ENCODE measurements at places on chromosomes 11 and 22.

- DNase-seq = peak; percentile 6
Observed at GRCh38 chr11:71499125-71499524, 27.9 kb upstream of the KRTAP5-7 start.

- DNase-seq = peak; percentile 45
Observed at GRCh38 chr11:120336641-120337354, 585 bp downstream of the ARHGEF12 start.

DNA sequence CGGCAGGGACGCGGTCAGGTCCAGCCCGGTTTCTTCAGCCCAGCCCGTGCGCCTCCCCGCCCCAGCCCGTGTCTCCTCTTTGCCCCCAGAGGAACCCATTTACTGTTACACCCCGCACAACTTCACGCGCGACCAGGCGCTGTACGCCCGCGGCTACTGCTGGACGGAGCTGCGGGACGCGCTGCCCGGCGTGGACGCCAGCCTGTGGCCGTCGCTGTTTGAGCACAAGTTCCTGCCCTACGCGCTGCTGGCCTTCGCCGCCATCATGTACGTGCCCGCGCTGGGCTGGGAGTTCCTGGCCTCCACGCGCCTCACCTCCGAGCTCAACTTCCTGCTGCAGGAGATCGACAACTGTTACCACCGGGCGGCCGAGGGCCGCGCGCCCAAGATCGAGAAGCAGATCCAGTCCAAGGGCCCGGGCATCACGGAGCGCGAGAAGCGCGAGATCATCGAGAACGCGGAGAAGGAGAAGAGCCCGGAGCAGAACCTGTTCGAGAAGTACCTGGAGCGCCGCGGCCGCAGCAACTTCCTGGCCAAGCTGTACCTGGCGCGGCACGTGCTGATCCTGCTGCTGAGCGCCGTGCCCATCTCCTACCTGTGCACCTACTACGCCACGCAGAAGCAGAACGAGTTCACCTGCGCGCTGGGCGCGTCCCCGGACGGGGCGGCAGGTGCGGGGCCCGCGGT, 6.5 kb downstream of the PANX2 start:
- DNase-seq = no peak

- no peak for DNase-seq
Observed at GRCh38 chr11:6634534-6634933, 15.3 kb upstream of the TPP1 start.

GRCh38 chr11:34151916-34152845, 46.8 kb downstream of the NAT10 start:
- no peak for DNase-seq

GRCh38 chr11:8959546-8960166, 4.6 kb downstream of the TMEM9B start:
- peak; percentile 86 for DNase-seq

GRCh38 chr22:17846326-17846992, 72.2 kb upstream of the BID start:
- DNase-seq = no peak

DNA sequence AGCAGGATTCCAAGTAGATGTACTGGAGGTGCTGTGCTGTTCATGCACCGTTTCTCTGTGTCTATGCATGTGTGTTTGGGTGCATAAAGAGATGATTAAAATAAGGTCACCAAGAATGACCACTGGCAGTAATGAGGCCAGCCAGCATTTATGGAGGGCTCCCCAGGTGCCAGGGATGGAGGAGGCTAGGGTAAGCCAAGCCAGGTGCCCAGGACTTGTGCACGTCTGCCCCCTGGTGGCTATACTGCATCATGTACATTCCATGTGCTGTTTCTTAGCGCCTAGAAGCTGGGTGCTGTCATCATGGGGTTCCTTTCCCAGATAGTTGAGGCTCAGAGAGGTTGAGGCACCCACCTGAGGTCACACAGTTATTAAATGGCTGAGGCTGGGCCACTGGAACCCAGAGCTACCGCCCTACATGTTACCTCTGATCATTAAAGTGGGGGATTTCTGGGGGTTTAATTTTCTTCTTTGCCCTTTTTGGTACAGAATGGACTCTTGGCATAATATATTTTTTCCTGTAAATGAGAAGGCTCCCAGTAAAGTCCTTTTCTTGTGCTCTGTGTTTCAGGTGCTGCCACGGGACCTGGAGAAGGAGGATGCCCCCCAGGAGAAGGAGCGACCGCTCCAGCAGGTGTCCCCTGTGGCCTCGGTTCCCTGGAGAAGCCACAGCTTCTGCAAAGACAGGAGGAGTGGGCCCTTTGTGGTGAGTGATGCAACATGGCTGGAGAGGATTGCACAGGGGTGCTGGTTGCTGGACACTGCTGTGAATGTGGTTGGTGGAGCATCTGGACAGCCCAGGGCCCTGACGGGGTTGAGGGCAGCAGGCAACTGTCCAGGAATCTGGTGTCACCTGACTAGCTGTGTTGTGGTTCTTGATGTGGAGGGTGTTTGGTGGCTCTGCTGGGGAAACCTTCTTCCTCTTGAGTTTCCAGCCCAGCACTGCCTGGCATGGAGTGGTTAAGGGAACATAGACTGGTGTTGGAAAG, 96.4 kb downstream of the KIAA1671 start:
- DNase-seq = peak; percentile 51

DNA sequence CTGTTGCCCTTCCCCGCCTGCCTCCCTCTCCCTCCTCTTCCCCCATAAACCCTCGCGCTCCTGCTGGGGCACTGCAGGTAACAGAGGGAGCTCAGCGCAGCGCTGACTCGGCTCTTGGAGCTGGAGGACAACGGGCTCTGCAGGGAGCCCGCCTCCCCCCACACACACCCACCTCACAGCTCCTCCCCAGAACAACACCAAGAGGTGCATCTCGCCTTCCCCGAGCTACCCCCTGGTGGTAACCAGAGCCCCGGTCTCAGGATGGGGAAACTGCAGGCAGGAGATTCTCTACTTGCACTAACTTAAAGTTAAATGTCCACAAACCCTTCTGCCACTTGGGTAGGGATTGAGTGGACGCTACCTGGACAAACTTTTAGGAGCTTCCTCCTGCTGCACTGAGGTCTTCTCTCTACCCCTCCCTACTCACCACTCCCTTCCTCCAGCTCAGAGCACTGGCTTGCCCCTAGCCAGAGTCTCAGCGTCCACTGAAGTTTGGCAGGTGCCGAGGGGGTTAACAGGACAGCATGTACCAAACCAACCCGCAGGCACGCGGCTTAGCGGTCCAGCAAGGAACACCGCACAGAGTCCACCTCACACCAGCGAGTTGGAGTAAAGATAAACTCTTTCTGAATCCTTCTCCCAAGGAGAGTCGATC, 4.0 kb upstream of the SCN4B start:
- no peak for DNase-seq

DNA sequence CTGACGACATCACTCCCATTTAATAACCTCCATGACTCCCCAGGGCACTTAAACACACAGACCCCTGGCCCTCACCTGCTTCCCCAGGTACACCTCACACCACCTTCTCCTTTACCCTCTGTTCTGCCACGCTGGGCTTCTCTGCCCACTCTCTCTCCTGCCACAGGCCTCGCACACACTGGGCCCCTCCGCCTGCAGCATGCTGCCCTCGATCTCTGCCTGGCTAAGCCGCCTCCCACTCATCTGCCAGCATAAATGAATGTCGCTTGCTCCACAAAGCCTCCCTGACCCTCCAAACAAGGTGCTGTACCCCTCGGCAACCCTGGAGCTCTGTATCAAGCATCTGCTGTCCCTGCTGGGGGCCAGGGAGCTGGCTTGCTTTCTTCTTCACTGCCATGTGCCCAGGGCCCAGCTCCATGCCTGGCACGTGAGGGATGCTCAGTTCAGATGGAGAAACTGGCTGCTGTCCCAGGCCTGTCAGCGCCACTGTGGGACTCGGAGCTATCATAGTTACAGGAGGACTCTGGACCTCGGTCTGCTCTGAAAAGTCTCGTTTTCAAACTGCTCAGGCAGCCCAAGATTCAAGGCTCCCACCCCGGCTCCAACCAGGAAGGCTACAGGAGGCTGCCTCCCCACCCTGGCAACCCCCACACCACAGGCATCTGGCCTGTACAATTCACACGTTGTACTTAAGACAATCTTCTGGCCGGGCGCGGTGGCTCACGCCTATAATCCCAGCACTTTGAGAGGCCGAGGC, 11.9 kb downstream of the TTLL1 start:
- no peak for DNase-seq

GRCh38 chr22:38923463-38924346, 33.7 kb upstream of the APOBEC3A start:
- DNase-seq = peak; percentile 88

GRCh38 chr11:46045811-46046210, 75.4 kb downstream of the PHF21A start:
- DNase-seq = no peak

GRCh38 chr22:38868886-38869381, 3.1 kb downstream of the CBX6 start:
- DNase-seq = peak; percentile 50

- DNase-seq = no peak
Observed at GRCh38 chr11:88434333-88434976, 96.9 kb upstream of the CTSC start.

DNA sequence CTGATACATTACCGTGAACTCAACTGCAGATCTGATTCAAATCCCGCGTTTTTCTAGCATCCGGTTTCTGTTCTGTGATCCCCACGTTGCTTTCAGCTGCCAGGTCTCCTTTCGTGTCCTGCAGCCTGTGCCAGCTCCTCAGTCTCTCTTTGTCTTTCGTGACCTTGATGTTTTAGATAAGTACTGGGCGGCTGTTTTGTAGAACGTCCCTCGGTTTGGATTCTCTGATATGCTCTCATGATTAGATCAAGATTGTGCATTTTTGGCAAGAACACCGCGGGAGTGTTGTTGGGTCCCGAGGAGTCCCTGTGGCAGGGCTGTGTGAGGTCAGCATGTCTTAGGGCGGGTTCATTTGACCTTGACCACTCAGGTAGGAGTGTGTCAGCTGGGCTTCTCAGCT, 38.6 kb downstream of the KCNQ1 start:
- DNase-seq = no peak

DNA sequence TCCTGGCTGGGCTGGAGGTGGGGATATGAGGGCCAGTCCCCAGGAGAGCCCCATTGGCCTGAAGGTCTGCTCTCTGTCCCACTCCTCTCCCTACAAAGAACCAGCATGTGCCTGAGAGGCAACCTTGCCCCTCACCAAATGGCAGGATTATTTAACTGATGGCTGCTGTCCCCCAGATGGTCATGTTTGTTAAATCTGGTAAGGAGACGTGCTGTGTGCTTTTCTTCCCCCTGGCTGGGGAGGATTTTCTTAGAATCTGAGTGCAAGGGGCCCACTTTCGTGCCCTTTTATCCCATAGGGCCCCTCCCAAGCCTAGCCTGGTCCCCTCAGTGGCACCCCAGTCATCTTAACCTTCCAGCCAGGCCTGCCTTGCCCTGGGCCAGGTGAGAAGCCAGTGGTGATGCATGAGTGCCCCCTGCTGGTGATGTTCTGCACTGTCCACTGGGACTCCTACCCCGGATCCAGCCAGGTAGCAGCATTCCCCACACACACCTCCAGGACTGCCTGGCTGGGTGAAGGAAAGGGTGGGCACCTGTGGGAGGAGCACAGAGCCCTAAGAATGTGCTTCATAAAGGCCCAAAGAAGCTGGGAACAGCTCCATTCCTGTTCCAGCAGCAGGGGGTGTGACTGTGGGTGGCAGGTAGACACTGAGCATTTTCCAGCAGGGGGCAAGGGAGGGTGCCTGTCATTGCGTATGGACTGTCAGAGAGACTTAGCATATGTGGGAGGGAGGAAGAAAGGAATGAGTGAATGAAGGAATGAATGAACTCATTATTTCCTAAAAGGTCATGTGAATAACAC, 28.9 kb downstream of the MFNG start:
- peak; percentile 52 for DNase-seq

DNA sequence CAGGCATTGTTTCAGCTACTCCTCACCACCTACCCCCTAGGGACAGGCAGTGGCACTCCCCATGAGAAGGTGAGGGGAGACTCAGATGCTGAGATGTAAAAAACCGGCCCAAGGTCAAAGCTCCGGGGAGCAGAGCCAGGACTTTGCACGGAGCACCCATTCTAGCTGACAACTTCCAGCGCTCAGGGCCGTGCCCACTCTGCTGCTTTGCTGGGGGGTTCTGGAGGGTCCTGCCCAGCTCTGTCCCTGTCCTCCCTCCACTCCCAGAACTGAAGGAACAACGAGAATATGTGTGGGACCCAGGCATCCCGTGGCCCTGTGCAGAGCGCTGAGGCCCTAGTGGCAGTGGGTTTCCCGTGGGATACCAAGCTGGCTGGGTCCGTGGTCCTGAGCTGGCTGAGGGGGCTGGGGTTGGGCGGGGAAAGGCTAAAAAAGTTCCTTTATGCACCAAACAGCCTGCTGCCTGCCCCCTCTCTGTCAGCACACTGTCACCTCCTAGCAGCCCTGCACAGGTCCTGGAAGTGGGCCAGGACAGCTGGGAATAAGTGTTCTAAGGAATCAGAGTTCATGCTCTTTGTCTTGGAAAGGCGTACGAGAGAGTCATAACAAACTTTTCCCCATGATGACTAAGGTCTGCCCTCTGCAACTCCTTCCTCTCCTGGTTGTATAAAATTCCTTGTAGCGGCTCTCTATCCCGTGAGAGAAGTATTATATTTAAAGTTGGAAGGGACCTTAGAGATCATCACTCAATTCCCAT, 1.9 kb downstream of the MS4A10 start:
- peak; percentile 64 for DNase-seq

- DNase-seq = no peak
Observed at GRCh38 chr11:27083241-27083640, 42.6 kb downstream of the BBOX1 start.

GRCh38 chr11:117501237-117501898, 173.7 kb downstream of the CEP164 start:
- no peak for DNase-seq

- DNase-seq = no peak
Observed at GRCh38 chr11:117859488-117860112, 16.9 kb downstream of the FXYD6 start.

DNA sequence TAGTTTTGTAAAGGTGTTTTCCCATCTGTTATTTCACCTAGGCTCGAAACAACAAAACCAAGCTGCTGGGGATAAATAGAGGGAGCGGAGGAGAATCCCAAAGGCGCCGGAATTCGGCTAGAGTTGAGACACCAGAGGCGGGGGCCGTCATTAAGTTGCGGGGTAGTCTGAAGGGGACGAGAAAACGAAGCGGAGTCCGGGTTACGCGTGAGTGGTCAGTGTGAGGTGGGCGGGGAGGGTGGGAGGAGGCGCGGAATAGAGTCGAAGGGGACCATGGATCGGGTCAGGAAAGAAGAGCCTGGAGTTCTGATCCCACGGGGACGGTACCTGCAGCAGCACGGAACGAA, 361 bp downstream of the SRPRA start:
- DNase-seq = no peak

- DNase-seq = no peak
Observed at GRCh38 chr22:47606426-47606825, 844.0 kb downstream of the TBC1D22A start.

- no peak for DNase-seq
Observed at GRCh38 chr22:46290121-46290842, 6.4 kb upstream of the GTSE1 start.

- DNase-seq = no peak
Observed at GRCh38 chr11:2708757-2709281, 9.0 kb upstream of the KCNQ1OT1 start.

GRCh38 chr22:30433227-30433626, 7.7 kb downstream of the MTFP1 start:
- DNase-seq = no peak

DNA sequence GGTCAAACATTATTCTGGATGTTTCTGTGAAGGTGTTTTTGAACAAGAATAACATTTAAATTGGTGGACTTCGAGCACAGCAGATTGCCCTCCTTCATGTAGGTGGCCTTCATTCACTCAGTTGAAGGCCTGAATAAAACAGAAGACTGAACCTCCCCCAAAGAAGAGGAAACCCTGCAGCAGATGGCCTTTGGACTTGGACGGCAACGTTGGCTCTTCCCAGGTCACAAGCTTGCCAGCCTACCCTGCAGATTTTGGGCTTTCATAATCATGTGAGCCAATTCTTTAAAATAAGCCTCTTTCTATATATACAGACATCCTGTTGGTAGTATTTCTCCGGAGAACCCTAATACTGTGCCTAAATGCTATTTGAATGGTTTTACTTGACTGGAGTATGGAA, 432.2 kb upstream of the NARS2 start:
- no peak for DNase-seq

All from astrocyte of the spinal cord (primary cell).